ENCODE measurements at places on chromosomes 16 and 17.

DNA sequence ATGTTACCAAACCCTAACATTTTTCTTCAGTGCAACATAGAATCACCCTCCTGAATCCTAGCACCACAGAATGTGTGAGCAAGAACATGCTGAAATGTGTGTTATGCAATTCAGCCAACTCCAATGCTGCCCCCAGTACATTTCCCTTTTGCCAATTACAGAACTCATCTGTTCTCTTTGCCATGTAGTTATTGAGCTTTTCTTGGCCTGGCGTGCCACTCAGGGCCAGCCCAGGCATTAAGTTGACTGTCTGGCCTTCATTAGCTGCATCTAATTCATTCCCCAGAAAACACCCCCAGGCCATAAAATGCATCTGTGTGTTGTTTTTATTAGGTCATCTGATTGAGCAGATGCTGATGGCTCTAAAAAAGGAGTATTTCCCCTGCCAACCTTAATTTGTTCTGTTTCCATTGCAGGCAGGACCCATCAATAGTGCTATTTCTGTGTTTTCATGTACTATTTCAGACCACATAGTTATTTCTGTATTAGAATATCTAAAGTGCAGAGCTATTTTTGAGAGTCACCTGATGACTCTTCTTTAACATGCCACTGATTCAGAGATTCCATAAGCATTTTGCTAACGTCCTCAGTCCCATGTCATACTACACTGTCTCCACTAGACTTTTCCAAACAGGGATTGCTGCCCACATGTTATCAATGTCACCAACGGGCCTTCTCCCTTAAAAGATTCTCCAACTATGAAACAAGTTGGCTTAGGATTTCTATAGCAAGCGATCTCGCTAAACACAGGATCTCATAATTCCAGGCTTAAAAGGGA, 969.7 kb downstream of the CDH11 start:
- no peak for DNase-seq

- DNase-seq, result no peak
These were observed 132.9 kb upstream of the ANKFN1 start for GRCh38 chr17:56020369-56020768.

DNA sequence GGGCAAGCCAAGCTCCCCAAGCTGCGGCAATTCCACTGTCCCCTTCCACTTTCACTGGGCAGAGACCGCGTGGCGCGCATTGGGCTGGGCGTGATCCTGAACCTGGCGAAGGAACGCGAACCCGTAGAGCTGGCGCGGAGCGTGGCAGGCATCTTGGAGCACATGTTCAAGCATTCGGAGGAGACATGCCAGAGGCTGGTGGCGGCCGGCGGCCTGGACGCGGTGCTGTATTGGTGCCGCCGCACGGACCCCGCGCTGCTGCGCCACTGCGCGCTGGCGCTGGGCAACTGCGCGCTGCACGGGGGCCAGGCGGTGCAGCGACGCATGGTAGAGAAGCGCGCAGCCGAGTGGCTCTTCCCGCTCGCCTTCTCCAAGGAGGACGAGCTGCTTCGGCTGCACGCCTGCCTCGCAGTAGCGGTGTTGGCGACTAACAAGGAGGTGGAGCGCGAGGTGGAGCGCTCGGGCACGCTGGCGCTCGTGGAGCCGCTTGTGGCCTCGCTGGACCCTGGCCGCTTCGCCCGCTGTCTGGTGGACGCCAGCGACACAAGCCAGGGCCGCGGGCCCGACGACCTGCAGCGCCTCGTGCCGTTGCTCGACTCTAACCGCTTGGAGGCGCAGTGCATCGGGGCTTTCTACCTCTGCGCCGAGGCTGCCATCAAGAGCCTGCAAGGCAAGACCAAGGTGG, 9.8 kb downstream of the SARM1 start:
- no peak for DNase-seq

GRCh38 chr17:7130621-7131422, 16.2 kb upstream of the ASGR2 start:
- DNase-seq, result no peak

Measured in activated CD4-positive, alpha-beta T cell treated with anti-CD3 and anti-CD28 coated beads, Interleukin-2, Interleukin-4, amounts not matched to agents 100 ng/mL and 50 ng/mL, durations not matched to agents 16 hours and 8 hours (primary cell).